ENCODE measurements at places on chromosomes 2 and 18.

DNA sequence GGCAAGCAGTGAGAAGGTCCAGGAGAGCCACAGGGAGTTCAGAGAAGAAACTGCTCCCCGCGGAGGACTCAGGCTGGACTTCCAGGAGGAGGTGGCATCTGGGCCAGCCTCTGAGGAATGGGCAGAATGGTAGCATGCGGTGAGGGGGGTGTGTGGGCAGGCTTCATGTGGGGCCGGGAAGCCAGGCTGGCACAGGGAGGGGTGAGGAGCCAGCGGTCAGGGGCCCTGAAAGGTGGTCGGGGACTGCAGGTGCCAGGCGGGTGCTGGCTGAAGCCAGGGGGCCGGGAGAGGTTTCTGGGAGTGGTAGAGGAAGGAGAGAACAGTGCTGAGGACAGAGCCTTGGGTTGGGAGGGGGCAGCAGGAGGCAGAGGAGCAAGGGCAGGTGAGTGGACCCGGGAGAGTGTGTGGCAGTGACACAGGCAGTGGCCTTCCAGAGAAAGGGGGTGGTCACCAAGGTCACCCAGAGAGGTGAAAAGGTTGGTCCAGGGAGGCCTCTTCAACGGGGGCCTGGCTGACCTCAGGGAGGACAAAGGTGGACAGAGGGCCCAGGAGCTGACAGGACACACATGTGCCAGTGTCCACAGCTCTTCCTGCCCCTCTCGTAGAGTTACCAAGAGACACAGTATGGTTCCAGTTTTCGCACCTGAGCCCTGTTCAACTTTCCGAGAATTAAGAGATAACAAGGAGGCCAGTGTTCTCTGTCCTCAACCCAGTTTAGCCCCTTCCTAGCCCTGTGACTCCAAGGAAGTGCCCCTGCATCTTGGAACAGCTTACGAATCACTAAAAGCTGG lies 101.2 kb upstream of the ASB18 start:
- no peak for DNase-seq

- no peak for DNase-seq
Observed at GRCh38 chr2:61762292-61762691, 91.6 kb downstream of the FAM161A start.

DNA sequence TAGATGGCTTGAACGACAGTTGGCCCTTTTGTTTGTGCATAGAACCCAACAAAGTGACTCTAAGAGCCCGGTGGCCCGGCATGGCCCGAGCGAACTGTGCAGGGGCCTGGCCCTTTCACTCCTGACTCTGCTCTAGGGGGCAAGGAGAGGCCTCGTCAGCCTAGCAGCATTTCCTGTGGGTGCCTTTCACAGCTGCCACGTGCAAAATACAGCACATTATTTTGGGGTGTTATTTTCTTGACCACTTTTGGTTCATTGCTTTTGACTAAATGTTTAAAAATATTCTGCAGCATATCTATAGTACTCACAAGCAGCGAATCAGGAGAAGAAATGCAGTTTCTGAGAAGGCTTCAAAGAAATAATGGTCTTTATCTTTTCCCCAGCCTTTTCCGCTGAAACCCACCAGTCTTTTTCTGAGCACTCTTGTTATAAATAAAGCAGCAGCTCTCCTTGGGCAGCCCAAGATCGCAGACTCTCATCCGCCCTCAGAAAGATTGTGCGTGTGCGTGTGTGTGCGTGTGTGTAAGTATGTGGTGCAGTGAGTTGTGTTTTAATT lies 31.3 kb downstream of the DGKD start:
- no peak for DNase-seq

GRCh38 chr2:48204750-48205136 lies 298.4 kb upstream of the FBXO11 start:
- DNase-seq: no peak

Measured in type B pancreatic cell (in vitro differentiated cells).